Activated naive CD8-positive, alpha-beta T cell treated with anti-CD3 and anti-CD28 coated beads, Interleukin-2, amount 50 U/mL, for 16 hours (primary cell): ENCODE measurements at places on chromosomes 12 and 14.

- DNase-seq, result no peak
These were observed 16.8 kb upstream of the CCDC91 start for GRCh38 chr12:28173440-28173839.

DNA sequence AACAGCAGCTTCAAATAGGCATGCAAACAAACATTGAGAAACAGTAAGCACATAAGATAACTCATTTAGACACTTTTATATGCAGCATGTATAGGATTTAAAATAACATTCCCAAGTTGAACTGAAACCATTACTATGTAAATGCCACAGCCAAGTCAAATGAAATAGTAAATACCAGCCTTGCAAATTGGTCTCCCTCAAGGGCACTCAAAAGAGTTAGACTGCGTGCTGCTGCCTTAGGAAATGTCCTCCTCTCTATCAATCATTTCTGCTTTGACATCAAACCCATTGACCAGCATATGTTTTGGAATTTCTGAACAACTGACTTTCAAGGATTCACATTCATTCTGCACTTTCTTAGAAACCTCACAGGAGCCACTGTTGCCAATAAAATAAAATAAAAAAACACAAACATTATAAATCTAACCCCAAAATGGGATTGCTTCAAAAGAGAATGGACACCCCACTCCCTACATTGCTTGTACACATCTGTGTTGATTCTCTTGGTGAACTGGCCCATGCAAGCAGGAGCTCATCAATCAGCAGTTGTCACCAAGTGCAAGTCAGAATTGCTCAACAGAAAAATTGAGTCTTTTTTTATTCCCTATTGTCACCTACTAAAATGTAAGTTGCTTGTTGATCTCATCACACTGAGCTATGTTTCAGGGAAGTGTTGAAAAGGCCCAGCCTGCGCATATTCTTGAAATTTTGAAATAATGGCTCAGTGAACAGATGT lies 256.2 kb downstream of the DAD1 start:
- DNase-seq, result no peak

DNA sequence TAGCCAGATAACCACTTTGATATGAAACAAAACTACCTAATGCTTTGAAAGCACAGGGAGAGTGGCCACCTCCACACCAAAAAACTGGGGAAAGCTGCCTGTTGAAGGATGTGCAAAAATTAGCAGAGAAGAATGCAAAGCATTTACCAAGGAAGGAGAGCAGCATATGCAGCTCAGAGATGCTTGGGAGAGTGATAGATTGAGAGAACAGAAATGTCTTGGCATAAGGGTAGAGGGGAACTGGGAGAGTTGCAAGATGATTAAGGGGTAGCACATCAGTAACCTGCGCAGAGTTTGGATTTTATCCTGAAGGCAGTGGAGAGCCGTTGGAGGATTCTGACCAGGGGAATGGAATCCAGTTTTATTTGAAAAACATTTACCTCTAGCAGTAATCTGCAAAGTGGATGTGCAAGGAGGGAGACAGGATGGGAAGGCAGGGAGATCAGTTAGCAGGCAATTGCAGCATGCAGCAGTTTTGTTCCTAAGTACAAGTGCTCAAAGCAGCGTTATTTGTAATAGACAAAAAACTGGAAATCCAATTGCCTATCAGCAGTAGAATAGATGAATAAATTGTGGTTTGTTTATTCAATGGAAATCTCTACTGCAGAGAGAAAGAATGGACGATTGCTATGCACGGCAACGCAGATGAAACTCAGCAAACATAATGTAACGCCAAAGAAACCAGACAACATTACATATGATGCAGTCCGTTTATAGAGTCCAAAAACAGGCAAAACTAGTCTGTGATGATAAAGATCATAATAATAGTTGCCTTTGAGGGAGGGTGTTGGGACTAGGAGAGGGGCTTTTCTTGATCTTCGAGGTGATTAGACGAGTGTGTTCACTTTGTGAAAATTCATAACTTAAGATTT lies 81.5 kb downstream of the BHLHE41 start:
- DNase-seq, result no peak

DNA sequence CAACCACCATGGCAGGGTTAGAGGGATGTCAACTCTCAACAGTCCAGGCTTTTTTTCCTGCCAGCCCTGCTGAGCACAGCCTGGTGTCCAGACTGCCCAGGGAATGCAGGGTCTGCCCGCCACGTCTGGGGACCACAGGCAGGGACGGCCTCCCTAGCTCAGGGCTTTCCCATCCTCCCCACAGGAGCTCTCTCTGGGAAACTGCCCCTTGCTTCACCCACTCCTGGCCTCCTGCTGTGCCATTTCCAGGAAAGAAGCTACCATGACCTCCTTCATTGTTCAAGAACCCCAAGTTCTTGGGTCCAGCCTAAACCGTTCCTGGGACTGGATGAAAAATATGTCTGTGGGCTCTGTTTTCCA lies 4.8 kb downstream of the SCNN1A start:
- DNase-seq, result no peak

GRCh38 chr12:62248873-62249272 lies 11.3 kb upstream of the USP15 start:
- no peak for DNase-seq

- no peak for DNase-seq
These were observed 19.7 kb downstream of the PHETA1 start for GRCh38 chr12:111349101-111349747.

DNA sequence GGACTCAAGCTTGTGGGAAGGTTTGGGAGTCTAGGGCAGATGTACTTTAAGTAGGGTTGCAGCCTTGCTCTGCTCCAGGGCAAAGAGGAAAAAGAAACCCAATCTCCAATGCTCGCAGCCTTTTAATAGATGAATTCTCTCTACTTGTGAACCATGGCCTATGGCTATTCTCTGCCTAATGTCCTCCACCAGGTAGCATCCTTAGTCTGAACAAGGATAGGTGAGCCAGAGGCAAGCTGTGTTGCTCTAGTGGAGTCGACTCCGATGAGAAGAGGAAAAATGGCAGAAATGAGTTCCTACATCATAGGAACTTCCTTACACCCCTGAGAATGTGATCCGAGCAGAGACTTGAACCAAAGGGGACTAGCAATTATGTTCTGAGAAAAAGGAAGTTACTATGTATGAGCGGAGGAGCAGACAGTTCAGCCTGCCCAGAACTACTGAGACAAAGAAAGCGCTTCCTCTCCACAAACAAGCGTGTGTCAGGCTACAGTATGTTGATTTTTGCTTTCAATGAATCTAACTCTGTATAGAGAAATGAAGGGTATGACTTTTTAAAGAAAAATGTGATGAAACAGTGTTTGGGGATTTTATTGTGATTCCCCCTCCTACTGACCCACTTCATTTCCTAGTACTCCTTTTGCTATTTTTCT lies 153.6 kb upstream of the ARID2 start:
- no peak for DNase-seq

DNA sequence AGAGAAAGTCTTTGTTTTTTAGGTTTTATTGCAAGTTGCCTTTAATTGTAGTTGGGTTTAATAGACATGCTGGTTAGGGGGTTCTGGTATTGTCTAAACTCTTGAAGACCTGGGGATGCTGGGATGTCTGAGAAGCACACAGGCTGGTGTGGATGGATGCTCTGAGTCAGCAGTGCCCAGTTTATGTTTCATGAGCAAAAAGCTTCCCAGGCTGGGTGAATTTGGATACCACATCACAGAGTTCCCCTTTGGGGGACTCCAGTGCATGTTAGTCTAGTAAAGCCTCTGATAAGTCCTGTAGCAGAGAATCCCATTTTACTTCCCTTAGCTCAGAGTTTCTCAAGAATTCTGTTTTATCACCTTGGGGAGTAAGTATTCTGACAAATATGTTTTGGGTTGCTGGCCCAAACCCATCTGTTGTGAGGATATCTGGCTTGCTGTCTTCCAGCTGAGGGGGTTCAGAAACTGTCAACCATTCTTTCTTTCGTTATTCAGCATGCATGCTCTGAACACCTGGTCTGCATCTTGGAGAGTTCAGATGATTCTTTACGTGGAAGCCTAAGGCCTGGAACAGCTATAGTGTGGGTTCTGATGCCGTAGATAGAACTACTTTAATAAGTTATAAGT lies 509.1 kb downstream of the VRK1 start:
- no peak for DNase-seq

GRCh38 chr12:50246873-50247612 lies 36.3 kb downstream of the LIMA1 start:
- no peak for DNase-seq

DNA sequence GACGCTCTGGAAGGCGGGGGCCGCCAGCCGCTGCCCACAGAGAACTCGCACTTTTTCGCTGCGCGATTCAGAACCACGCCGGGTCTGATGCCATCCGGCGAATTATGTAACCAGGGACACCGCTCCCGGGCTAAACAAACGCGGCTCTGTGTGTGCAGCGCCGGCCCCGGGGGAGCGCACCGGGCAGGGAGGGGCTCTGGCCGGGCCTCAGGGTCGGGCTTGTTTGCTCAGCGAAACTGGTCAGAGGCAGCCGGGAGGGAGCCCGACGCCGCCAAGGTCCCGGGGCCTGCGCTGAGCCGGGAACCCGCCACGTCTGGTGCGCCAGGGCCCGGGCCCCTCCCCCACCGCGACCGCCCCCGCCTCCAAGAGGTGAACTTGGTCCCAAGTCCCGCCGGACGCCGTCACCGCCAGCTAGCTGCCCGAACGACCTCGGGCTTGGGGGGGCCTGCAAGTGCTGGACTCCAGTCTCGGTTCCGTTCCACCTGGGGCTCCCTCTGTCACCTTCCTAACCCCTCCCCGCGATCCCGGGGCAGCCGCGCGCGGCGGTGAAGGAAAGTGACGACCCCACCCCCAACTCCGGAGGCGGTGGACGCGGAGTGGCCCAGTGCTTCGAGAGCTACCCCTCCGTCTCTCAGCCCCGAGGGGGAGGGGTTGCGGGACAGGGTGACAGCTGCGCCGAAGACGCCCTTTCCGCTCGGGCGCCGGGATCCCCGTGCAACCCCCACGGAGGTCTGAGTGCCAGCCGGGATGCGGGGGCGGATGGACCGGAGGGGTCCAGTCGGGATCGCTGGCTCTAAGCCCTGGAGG lies 848 bp downstream of the CTDSP2 start:
- peak; percentile 35 for DNase-seq

DNA sequence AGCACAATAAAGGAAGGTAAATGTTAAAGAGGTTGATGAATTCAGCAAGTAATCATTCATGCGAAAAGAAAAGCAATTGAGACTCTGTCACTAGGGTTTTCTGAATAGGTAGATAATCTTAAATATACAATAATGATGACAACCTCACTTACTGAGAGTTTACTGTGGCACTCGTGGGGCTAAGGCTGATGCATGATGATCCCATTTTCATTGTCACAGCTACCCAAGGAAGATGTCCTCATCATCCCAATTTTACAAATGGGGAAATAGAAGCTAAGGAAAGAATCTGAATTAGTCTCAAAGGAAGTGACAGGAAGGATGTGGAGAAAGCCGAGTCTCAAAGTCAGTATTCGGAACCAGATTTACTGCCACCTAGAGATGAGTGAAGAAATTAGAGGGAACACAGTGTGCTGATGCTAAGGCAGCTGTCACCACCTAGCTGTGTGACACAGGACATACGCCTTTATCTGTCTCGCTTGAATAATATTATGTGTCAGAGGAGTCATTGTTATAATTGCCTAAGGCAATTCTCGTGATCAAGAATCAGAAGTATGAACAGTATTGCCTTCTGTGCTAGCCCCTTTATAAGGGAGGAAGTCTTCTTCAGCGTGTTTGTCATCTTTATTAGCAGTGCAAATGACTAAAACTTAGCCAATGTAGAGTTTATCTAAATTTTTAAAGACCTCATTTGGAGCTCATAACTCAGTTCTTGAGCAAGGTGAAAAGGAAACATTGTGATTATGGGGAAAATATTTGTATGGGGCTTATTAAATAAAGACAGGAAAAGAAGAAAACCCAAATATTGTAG lies 63.2 kb downstream of the ERGIC2 start:
- DNase-seq, result no peak

GRCh38 chr12:113524495-113524894 lies 52.8 kb upstream of the LHX5 start:
- DNase-seq, result no peak

GRCh38 chr12:120367233-120367923 lies 1.6 kb downstream of the MSI1 start:
- no peak for DNase-seq

DNA sequence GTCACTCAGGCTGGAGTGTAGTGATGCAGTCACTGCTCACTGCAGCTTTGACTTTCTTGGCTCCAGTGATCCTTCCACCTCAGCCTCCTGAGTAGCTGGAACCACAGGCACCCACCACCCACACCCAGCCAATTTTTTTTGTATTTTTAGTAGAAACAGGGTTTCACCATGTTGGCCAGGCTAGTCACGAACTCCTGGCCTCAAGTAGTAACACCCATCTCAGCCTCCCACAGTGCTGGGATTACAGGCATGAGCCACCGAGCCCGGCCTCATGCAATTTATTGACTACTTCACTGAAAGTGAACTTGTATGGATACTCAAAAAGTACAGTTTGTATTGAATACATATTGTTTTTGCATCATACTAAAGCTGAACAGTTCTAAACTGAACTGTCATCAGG lies 9.1 kb downstream of the PSEN1 start:
- no peak for DNase-seq

DNA sequence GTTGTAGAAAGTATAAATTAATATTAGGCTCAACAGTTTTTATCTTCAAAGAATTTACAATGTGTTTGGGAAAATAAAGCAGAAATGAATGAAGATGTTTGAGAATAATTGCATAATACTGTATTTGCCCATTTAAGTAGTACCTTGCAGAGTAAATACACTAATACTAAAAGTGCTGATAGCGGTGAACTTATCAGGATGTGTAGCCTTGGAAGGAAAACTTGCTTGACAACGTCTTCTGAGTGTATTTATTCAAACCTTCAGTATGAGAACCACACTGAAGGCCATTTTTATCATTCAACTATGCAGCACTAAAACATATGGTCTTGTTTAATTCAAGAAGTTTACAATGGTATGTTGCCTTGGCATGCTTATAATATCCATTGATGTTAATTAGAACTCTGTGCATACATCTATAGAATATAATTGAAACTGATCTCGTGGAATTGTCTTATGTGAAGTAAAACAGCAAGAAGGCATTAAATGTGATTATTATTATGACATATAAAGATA lies 41.3 kb downstream of the MSRB3 start:
- no peak for DNase-seq

GRCh38 chr14:89866458-89866857 lies 88.1 kb downstream of the EFCAB11 start:
- no peak for DNase-seq

DNA sequence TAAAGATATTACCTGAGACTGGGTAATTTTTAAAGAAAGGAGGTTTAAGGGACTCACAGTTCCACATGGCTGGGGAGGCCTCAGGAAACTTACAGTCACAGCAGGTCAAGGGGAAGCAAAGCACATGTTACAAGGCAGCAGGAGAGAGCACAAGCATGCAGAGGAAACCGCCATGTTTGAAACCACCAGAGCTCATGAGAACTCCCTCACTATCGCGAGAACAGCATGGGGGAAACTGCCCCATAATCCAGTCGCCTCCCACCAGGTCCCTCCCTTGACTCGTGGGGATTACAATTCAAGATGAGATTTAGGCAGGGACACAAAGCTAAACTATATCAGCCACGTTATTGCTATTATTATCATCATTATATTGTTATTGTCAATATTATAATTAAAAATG lies 138.7 kb downstream of the RIMBP2 start:
- no peak for DNase-seq
